GM23338 (cell line): ENCODE measurements at places on chromosomes 3 and 15.

GRCh38 chr3:49166752-49167556, 823 bp upstream of the CCDC71 start:
- no peak for DNase-seq

DNA sequence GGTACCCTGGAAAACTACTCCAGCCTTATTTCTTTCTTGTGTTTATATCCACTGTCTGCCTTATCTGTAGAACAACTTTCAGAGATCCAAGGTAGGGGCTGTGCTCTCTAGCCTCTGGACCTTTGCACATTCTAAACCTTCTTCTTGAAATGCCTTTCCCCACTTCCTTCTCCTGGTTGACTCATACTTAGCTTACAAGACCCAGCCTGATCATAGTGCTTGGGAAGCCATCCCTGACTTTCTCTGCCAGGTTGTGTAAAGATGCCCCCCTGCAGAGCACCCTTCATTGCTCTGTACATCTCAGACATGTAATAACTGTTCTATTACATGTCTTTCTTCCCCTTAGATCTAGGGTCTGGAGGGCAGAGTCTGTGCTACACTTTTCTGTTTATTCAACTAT, 50.1 kb downstream of the PPM1L start:
- DNase-seq, result no peak

DNA sequence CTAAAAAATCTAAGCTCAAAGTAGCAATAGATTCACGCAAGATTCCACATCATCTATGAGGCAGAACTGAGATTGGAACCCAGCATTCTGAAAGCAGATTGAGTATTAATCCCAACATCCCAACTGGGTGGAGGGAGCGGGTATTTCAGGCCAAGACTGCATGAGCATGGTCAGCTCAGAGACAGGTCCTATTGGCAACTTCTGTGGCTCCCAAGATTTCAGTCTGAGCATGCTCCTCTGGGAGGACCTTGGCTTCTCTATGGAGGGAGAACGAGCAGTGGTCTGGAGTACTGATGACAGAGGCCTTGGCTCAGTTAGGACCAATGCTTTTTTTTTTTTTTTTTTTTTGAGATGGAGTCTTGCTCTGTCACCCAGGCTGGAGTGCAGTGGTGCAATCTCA, 4.0 kb upstream of the ITGA11 start:
- DNase-seq, result no peak

DNA sequence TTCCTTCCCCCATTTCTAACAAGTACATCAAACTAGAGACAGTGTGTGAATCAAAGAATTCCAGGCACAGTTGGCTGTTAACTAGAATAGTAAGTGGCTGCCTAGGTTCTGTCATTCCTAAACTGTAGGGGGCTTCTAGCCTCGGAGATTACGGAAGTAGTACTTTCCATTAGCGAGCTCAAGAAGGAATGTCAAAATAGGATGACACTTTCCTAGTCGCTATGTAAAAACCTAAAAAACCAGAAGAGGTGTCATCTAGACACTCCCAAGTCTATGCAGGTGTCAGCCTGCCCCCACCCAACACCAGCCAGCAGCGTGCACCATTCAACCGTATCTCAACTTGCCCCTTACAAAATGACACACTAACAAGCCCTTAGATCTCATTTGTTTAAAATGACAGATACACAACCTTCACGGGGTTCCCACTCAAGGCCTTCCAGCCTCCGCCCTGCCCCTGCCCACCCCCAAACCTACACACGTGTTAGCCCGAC, 874 bp downstream of the INO80 start:
- peak; percentile 80 for DNase-seq

GRCh38 chr3:71057526-71057894, 526.0 kb downstream of the FOXP1 start:
- no peak for DNase-seq

DNA sequence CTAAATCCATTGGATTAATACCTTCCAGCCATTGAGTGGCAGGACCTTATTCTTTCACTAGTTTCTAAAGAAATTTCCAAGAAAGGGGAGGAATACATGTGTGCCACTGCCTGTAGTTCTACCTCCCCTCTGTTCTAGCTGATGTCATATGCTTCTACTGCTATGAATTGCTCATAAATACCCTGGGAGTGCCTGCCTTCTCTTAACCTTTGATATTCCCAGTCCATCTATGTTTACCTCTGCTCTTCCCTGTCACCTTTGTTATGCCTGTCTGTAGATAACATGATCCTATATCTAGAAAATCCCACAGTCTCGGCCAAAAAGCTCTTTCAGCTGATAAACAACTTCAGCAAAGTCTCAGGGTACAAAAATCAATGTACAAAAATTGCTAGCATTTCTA, 486.9 kb upstream of the ARRDC4 start:
- no peak for DNase-seq
